Muscle of back (tissue), 13 donors: ENCODE measurements at places on chromosomes 12 and 14. TPM values are rescaled to one million over a fixed set of nuclear protein-coding genes. Genes with fewer than 3 reads are reported as not detected.

TTC8 gene
- 12.8 TPM for polyA plus RNA-seq

TAPBPL gene
- 10.8 TPM for polyA plus RNA-seq

ERGIC2 gene
- polyA plus RNA-seq = 72.3 TPM

PLA2G1B gene
- polyA plus RNA-seq = not detected

CRY1 gene
- polyA plus RNA-seq = 19.4 TPM

CEP83 gene
- polyA plus RNA-seq = 13.6 TPM

TSHR gene
- polyA plus RNA-seq = 0.31 TPM

KRT80 gene
- 7.6 TPM for polyA plus RNA-seq

IRAK3 gene
- polyA plus RNA-seq = 4.5 TPM

TMTC1 gene
- 35.6 TPM for polyA plus RNA-seq

TAS2R19 gene
- 0.86 TPM for polyA plus RNA-seq

SCNN1A gene
- polyA plus RNA-seq = not detected

DAO gene
- 0.35 TPM for polyA plus RNA-seq

TSPAN19 gene
- not detected for polyA plus RNA-seq

SPATA7 gene
- 16.0 TPM for polyA plus RNA-seq

OXA1L gene
- 212 TPM for polyA plus RNA-seq

ZNF605 gene
- polyA plus RNA-seq = 13.3 TPM

GDF3 gene
- polyA plus RNA-seq = not detected

TMEM30B gene
- 6.7 TPM for polyA plus RNA-seq

NR4A1 gene
- 36.7 TPM for polyA plus RNA-seq

SLC10A1 gene
- not detected for polyA plus RNA-seq

GPX2 gene
- polyA plus RNA-seq = 0.42 TPM

- no peak for DNase-seq
Measured at GRCh38 chr14:74593241-74593953, 18.6 kb downstream of the LTBP2 start.

- DNase-seq = no peak
Measured at GRCh38 chr14:70020352-70021170, 141.3 kb downstream of the SMOC1 start.

- no peak for DNase-seq
Measured at GRCh38 chr14:78595797-78596196, 425.6 kb downstream of the NRXN3 start.

DNA sequence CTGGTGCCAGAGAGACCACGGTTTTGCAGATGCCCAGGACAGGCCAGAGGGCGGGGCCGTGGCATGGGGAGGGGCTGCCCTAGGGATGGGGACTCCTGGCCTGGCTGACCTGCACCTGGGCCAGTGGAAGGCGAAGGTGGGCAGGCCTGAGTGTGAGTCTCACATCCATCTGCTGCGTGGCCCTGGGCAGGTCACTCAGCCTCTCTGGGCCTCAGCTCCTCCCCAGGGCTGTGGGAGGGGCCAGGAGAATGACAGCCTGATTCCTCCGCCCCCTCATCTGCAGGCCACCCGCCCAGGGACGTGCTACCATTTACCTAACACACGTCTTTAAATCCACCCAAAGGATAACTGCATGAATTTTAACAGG is 90.9 kb downstream of the GALNT9 start:
- DNase-seq = no peak

DNA sequence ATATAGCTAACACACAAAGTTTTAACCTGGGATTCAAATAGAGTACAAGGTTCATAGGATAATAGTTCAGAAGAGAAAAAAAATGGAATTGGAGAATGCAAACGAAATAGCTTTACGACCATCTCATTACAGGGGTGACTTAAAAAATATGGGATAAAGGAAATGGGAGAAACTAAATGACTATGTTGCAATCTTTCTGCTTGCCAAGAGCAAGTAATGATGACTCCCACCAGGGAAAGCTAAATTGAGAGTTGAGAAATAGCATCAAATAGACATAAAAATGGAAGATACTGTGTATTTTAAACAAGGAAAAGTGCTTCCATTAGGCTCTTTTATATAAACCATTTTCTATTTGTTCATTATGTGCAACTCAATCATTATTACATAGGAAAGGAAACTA is 155.7 kb upstream of the ATXN7L3B start:
- DNase-seq = peak; percentile 23

- no peak for DNase-seq
Measured at GRCh38 chr12:2957816-2958431, 1.3 kb upstream of the TEAD4 start.

GRCh38 chr14:22305607-22306006 is 283.4 kb downstream of the DAD1 start:
- DNase-seq = no peak

GRCh38 chr12:116852303-116852702 is 28.9 kb downstream of the HRK start:
- no peak for DNase-seq

GRCh38 chr14:42965512-42965911 is 1358.8 kb downstream of the LRFN5 start:
- DNase-seq = no peak

DNA sequence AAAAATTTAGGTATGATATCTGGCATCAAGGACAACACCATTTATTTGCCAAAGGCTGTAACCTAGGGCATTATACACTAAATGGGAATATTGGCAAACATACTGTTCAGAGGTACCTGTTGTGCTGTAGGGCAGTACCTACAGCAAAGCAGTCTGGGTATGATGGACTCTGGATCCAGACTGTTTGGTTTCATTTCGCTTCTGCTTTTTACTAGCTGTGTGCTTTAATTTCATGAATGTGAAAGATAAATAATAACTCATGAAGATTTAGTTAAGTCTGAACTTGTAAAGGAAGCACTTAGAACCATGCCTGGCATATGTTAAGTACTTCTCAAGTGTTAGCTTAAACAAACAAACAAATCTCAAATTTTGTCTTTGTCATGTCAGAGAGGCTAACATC is 17.7 kb upstream of the SLC38A2 start:
- no peak for DNase-seq

GRCh38 chr12:57936513-57936883 is 4.9 kb upstream of the ATP23 start:
- DNase-seq = no peak

DNA sequence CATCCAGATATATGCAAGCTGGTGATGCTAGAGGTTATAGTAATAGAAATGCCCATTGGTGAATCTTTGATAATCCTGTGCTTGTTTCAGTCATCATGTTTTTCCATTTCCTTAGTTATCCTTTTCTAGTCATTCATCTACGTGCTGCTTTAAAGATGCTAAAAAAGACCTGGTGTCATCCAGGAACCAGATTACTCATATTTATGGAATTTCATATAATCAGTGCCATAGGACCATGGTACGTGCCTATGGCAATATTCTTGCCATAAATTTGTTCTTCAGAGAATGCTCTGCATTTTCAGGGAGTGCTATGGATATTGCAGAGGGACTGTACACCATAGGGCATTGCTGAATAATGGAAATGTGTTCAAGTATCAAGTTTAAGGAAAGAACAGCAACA is 267.3 kb downstream of the AKAP6 start:
- no peak for DNase-seq

DNA sequence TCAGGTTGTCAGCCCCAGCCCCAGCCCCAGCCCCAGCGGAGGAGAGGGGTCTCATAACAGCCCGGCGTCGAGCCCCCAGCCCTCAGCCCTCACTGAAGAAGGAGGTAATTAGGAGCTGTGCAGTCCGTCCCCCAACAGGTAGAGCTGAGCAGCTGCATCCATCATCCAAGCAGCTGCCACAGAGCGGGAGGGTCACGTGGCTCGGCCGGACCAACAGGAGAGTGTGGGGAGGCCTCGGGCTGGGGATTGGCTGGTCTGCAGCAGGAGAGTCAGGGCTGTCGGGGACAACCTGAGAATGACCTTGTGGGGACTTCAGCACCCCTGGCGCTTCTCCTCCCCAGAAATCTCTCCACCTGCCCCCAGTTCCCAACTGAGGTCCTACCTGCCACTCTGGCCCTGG is 29.6 kb downstream of the SMUG1 start:
- no peak for DNase-seq

DNA sequence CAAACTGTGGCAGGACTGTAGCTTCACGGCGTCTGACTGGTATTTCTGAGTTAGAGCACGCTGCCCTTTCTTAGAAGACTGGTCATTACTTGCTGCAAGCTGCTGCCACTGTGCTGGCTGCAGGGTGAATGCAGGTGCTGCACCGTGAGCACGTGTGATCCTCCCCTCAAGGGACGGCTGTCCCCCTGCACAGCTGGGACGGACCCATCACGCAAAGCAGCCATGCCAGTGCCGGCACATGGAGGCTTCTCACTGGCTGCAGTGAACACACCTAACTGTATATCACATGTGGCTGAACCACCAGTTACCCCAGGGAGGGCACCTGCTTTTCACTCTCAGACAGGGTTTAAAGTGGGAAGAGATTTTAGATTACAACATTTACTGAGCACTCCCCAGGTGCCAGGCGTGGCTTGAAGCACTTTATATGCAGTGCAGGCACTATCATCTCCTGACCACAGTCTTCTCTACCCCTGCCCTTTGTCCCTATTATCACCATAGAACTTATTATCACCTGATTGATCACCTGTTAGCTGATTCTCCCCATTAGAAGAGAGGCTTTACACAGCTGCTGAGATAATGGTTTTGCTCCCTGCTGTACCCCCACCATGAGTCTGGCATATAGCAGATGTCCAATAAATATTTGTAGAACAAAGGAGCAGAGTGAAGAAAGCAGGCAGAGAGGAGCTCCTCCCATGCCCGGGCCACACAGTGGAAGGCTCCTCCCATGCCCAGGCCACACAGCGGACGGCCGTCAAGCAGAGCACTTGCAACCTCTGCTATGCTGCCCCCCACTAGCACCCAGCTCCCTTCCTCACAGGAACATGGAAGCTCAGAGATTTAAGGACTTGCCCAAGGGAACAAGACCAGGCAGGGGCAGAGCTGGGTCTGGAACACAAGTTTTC is 25.9 kb downstream of the SLC25A47 start:
- no peak for DNase-seq

GRCh38 chr12:123107926-123108681 is 42.8 kb downstream of the PITPNM2 start:
- DNase-seq = no peak

- DNase-seq = no peak
Measured at GRCh38 chr12:23550753-23551152, 398.7 kb downstream of the SOX5 start.

DNA sequence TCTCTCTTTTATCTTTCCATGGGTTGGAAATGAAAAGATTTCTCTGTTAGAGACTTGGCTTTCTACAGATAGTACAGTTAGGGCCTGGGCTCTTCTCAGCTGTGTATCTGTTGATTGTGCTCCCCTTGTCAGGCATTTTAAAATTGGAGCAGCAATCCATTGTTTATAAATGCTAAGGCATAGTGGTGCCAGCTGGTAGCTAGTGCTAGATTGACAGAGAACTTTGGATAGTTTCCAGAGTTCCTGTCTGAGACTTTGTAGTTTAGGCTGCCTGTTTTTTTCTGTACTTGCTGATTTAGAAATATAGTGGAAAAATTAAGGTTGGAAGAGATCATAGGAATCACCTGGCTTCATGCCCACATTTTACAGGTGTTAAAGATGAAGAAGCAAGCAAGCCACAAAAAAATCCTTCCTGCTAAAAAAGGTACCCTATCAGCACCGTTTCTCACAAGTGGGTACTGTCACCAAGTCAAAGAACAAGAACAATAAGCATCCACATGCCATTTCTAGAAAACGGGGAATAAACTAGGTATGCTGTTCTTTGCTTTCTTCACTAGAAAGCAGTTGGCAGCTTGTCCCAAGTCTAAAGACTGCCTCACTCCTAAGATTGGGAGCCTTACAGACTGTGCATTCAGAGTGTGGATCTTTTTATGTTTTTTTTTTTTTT is 6.2 kb downstream of the TTLL5 start:
- DNase-seq = no peak

GRCh38 chr14:94640721-94641631 is 28.8 kb downstream of the SERPINA3 start:
- no peak for DNase-seq

- DNase-seq = no peak
Measured at GRCh38 chr12:4824380-4824779, 85.3 kb upstream of the KCNA1 start.

DNA sequence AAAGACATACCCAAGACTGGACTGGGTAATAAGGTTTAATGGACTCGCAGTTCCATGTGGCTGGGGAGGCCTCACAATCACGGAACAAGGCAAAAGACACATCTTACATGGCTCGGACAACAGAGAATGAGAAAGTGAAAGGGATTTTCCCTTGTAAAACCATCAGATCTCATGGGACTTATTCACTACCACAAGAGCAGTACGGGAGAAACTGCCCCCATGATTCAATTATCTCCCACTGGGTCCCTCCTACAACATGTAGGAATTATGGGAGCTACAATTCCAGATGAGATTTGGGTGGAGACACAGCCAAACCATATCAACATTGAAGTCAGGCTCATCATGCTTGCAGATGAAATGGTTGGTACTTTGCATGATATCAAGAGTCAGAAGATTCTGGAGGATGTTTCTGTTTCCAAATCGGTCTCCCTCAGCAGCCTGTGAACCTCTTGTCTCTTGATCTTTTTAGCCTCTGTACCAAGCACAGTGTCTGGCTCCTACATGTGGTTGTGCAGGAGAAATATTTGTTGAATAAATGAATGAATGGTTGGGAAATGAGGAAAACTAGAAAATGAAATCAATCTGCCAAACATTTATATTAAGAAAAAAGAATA is 98.6 kb downstream of the VRK1 start:
- DNase-seq = no peak

DNA sequence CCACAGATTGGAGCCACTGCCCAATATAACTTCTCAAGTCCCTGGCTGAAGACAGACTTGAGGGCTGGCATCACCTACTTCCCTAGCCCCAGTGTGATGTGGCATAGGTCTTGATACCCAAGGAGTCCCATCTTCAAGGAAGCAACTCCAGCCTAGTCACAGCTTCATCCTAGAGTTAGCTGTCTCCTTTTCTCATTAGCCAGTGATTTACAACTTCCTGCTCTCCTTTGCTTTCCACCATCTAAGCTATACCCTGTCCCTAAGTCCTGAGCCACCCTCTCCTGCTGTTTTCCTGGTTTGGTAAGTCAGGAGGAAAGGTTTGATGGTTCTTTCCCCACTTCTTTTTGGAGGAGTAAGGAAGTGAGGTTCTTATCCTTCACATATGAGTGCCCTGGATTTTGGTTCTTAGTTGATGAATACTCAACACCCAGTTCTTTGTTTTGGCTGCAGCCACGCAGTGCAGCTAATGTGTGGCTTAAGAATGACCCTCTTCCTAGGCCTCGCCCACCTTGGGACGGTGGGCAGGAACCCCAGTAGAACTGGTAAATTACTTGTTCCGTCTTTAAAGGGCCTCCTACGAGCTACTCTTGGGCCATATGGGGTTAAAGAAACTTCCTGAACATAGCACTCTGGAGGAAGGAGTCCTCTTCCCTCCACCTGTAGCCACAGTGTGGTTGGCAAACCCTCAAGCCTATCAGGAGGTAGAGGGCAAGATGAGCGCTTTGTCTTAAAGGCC is 3.9 kb upstream of the GPX2 start:
- no peak for DNase-seq

DNA sequence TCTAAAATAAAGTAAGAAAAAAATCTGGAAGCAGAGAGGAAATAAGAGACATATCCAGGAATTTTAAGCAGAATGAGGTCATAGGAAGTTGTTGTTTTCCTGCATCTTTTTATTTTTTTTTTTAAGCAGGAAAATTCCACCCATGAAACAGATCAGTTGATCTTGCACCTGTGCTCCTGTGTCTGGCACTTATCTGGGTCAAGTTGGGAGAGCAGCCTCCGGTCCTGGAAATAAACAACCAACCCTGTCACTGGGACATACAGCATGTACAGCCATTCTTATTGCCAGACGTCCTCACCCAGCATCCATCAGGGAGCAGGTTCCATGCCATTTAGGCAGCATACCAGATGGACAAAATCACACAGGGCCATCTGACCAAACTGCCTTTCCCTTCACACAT is 266.0 kb upstream of the BTG1 start:
- no peak for DNase-seq

GRCh38 chr12:120939523-120939922 is 35.4 kb upstream of the SPPL3 start:
- peak; percentile 43 for DNase-seq

GRCh38 chr12:130948751-130949150 is 5.0 kb upstream of the ADGRD1 start:
- DNase-seq = no peak
